Activated CD4-positive, alpha-beta T cell treated with anti-CD3 and anti-CD28 coated beads for 4 hours (primary cell): ENCODE measurements at places on chromosomes 3 and 15.

- peak; percentile 54 for DNase-seq
Measured at GRCh38 chr3:172595664-172596393, 72.6 kb upstream of the TNFSF10 start.

- no peak for DNase-seq
Measured at GRCh38 chr3:46599590-46599989, 12.7 kb upstream of the FAM240A start.

- no peak for DNase-seq
Measured at GRCh38 chr15:51163843-51164242, 69.1 kb upstream of the TNFAIP8L3 start.

DNA sequence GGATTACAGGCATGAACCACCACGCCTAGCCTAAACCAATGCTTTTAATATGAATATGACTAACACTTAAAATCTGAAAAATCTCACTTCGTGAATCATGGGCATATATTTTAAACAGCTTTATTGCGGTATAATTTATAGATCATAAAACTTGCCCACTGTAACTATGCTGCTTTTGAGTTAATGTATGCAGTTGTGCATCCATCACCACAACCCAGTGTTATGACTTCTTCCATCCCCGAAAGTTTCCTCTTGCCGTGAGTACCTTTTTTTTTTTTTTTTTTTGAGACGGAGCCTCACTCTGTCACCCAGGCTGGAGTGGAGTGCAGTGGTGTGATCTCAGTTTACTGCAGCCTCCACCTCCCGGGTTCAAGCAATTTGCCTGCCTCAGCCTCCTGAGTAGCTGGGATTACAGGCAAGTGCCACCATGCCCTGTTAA, 7.1 kb downstream of the KAT2B start:
- no peak for DNase-seq

DNA sequence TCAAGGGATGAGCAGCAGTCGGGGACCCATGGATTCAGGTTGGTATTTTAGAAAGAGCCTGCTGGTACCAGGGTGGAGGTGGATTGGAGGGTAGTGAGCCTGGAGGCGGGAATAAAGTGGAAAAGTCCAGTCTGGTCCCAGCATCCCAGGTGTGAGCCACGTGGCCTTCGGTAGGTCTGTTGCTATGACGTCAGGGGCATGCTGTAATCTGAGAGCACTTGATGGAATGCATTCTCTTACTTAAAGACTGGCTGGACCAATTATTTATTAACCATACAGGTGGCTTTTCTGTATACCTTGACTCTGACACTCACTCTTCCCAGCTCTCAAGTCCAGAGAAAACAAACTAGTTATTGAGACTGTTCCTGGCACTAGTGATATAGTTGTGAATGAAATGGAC, 389.9 kb upstream of the RGMA start:
- DNase-seq = no peak
